ENCODE measurements at places on chromosomes 12 and 14.

DNA sequence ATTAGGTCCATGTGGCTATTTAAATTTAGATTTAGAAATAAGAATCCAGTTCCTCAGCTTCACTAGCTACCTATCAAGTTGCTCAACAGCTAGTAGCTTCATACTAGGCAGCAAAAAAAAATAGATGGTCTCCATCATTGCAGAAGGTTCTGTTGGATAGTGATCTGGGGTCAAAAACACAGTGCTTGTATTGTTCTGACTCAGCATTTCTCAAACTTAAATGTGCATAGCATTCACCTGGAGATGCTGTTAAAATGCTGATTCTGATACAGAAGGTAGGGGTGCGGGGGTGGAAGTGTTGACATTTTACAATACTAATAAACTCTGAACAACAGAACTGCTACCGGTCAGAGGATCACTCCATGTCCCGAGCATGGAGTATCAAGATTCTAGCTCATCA lies 51.3 kb downstream of the PRICKLE1 start:
- no peak for DNase-seq

DNA sequence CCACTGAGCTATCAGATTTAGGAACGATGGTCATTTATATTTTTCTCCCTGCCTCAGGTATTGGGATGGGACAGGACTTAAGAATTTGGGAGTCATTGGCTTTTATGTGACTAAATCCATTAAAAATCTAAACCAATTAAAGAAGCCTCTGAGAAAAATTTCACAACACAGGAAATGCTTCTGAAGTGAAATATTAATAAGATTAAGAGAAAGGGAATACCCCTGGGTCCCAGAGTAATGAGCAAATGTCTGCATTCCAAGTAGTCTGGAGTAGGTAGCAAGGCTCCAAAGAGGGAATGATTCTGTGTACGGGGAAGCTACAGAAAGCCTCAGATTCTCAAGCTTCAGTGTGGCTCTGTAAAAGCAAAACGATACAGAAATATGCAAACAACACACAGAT lies 707 bp upstream of the MED6 start:
- no peak for DNase-seq

GRCh38 chr12:131675126-131676080 lies 35.5 kb upstream of the SFSWAP start:
- no peak for DNase-seq

- DNase-seq: no peak
Measured at GRCh38 chr14:101501341-101501740, 60.0 kb upstream of the DIO3 start.

DNA sequence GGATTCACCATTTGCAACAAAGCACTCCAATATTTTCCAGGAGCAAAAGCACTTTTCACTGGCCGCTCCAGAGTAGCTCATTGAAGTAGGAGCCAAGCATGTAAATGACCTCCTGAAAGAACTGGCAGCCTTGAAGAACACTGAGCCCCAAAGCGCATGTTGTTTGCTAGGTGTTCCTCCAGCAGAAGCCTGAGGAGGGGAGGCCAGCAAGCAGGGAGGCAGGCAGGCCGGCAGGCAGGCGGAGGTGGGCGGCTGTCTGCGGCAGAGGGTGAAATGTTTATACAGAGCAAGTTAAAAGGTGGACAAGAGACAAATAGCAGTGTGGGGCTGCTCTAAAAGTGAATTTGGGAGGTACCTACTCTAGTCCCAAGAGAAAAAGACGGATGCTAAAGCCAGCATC lies 439.4 kb downstream of the CCDC91 start:
- no peak for DNase-seq

DNA sequence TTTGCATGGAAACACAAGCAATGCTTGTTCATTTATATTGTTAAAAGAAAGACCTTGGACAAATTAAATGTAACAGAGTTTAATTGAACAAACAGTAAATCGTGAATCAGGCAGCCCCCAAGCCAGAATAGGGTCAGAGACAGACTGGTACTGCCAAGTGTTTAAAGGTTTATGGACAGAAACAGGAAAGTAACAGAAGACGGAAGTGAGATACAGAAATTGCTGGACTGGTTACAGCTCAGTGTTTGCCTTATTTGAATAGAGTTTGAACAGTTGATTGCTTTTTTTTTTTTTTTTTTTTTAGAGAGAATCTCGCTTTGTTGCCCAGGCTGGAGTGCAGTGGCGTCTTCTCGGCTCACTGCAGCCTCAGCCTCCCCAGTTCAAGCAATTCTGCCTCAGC lies 50.3 kb downstream of the DAO start:
- DNase-seq: no peak

GRCh38 chr12:120010661-120011230 lies 21.7 kb downstream of the BICDL1 start:
- DNase-seq: no peak

DNA sequence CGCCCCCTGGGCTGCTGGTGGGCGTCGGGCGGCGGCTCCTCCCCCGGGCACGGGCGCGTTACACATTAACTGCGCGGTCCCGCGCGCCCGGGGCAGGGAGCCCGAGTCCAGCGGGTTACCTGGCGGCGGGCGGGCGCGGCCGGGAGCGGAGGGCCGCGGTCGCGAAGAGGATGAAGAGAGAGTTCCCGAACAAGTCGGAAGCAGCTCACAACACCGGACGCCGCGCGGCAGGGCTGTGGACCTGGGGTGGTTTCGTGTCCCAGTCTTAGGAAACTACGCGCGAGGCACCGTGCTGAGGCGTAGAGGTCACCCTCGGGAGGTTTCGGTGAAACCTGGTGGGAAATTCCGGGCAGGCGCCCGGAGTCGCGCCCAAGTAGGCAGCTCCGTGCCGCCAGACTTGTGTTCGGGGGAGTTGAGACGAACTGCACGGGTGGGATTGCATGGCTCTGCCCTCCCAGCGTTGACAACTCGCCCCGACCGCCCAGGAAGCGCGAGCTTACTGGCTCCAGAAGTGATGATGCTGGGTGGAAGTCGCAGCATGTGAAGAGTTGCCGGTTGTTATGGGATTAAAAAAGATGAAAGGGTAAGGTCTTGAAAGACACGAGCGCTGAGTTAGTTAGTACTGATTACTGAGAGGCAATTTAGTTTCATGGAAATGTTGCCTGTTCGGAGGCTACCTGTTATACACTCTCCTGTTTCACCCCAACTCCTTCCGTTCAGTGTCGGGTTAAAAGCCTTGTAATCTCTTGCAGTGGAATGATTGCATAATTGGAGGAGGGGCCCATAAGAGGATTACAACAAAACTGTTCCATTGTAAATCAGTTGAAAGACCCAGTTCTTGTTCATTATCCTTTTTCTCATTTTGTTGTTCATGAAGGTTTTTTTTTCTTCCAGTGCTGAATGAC lies 879 bp downstream of the RAB3IP start:
- peak; percentile 66 for DNase-seq

GRCh38 chr14:101945171-101945570 lies 19.2 kb upstream of the DYNC1H1 start:
- DNase-seq: no peak

- no peak for DNase-seq
Measured at GRCh38 chr14:61575551-61576150, 119.7 kb upstream of the HIF1A start.

- DNase-seq: no peak
Measured at GRCh38 chr12:88400302-88400701, 180.0 kb downstream of the KITLG start.
